ENCODE measurements at places on chromosomes 11 and 22.

DNA sequence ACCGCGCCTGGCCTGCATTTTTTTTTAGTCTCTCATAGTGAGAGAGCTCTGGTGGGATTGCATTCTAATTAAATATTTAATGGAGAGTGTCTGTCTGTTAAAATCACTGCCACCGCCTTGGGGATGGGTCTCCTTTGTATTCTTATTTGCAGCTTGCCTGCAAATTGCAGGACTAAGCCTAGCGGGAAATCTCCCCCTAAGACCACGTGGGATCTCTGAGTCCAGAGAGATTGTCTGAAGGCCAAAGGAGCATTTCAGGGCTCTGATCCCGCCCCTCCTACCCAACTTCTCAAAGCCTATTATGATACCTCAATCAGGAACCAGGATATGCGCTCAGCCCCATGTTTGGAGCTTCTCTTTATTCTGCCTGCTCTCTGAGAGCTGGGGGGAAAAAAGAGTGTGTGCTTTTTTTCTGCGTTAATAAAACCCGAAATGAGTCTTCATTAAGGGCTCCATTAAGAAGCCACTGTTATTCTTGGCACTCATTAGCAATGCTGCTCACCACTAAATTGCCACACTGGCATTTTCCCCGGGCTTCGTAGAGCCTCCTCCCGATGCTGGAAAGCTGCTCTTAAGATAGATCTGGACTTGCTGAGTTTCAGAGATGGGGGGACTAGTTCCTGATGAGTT, 92.9 kb upstream of the THY1 start:
- DNase-seq = no peak
- peaks cover 5% of the 10 kb centered on the region for H3K27me3 ChIP-seq
- no peaks in the 10 kb centered on the region for H3K4me1 ChIP-seq
- H3K4me3 ChIP-seq = no peak overlapping the region

- no peaks in the 10 kb centered on the region for H3K27me3 ChIP-seq
- no peak for DNase-seq
- peaks cover 27% of the 10 kb centered on the region for H3K36me3 ChIP-seq
- peak overlapping the region; percentile 79 for H3K27ac ChIP-seq
Measured at GRCh38 chr11:459511-460220, 9.6 kb downstream of the PTDSS2 start.

DNA sequence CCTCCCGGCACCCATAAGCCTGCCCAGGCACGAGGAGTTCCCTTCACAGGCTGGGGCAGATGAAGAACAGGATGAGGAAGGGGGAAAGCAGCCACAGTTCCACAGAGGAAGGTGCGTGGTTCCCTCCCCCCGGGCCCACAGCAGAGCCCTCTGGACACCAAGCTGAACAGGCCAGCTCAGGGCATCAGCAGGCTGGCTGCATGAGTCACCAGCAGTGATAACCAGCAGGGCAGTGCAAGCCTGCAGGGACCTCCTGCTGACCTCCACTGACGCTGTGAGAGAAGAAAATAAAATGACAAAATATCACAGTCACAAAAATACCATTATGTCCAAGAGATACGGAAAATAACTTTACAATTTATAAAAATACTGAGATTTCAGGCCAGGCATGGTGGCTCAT, 11.5 kb downstream of the RTL6 start:
- H3K4me3 ChIP-seq = no peak overlapping the region
- no peaks in the 10 kb centered on the region for H3K27me3 ChIP-seq
- peaks cover 7% of the 10 kb centered on the region for H3K4me1 ChIP-seq
- no peak for DNase-seq
- no peak overlapping the region for H3K27ac ChIP-seq
- no peaks in the 10 kb centered on the region for H3K36me3 ChIP-seq

DNA sequence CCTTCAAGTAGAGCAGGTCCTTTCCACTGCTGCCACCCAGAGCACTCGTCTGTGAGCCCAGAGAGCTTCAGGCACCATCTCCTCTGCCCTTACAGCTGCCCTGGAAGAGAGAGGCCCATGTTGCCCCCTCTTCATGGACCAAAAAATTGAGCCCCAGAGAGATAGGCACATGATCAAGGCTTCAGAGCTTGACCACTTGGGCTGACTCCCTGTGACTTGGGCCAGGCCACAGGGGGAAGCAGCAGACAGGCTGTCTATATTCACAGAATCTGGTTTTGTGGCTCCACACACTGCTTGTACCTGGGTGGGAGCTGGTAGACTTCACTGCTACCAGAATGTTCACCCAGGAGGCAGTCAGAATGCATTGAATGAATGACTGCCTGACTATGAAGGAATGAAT, 58.2 kb downstream of the SMIM38 start:
- no peak for DNase-seq
- H3K27me3 ChIP-seq = no peaks in the 10 kb centered on the region
- H3K36me3 ChIP-seq = no peaks in the 10 kb centered on the region
- no peaks in the 10 kb centered on the region for H3K4me1 ChIP-seq
- no peak overlapping the region for H3K4me3 ChIP-seq
- H3K27ac ChIP-seq = no peak overlapping the region
